ENCODE measurements at places on chromosomes 12 and 14.

GRCh38 chr12:7981446-7981845, 45.5 kb upstream of the SLC2A3 start:
- no peak for DNase-seq

- no peak for DNase-seq
These were observed 2.5 kb downstream of the SYNE2 start for GRCh38 chr14:63855281-63855680.

DNA sequence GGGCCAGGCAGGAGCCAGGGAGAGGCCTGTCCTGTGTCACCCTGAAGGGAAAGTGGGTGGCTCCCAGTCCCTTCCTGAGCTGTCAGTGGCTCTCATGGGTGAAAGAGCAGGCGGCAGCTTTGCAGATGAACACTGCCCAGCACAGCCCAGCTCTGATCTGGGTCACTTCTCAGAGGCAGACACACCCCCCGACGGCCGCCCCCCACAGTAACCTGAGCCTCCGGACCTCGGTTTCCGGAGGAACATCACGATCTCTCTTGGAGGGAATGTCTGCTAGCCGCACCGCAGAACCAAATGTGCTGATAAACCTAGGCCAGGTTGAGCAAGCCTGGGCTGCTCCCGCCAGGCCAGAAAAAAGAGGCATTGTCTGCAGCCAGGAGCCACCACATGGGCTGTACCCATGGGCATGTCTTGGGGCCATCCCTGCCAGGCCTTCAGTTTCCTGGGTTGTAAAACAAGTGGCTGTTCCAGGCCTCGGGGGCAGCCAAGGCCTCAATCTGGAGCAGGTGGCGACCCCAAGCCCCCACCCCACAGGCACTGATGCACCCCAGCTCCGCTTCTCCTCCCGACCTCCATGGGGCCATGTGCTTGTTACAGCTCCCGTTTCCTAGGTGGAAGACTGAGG, 57.6 kb downstream of the NCOR2 start:
- DNase-seq, result no peak

- no peak for DNase-seq
These were observed 1.4 kb downstream of the EGLN3 start for GRCh38 chr14:33949411-33949893.

GRCh38 chr12:86948851-86949250, 692.7 kb upstream of the MGAT4C start:
- no peak for DNase-seq

DNA sequence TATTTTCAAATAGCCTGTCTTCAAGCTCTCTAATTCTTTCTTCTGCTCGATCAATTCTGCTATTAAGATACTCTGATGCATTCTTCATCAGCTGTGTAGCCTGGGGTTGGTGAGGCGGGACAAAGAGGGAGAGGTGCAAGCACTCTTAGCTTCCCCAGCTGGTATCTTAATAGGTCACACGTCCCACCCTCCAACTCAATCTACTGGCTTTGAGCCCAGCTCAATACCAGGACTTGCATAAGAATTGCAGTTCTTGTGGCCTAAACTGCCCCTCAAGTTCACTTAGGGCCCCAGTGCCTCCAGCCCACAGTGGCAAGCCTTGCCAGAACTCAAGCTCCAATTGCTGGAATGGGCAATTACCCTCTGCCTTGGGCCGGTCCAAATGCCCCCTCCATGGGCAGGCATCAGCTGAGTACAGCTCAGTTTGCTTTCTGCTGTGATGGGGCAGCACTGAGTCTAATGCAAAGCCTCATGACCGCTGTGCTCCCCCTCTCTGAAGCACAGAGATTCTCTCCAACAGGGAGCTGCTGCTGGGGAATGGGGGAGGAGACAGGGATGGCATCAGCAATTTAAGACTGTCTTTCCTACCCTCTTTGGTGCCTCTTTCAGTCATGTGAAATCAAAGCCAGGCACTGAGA, 5.6 kb upstream of the SPATA7 start:
- no peak for DNase-seq

DNA sequence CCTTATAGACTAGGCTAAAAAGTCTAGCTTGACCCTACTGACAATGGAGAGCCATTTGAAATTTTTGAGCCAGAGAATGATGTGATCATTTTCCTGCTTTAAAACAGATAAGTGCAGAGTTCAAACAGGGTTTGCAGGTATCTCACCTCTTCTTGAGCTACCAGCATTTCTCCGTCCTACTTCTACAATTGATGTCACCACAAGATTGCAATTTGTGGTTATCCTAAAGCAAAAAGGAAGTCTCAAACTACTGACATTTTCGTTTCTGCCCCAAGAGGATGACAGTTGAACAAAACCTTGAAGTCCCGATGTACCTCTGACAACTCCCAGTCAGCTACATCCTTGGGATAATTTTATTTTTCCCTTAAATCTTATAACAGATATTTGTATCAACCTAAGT, 86.7 kb downstream of the PTGER2 start:
- no peak for DNase-seq

GRCh38 chr12:47209014-47209413, 129.3 kb upstream of the AMIGO2 start:
- DNase-seq, result no peak

DNA sequence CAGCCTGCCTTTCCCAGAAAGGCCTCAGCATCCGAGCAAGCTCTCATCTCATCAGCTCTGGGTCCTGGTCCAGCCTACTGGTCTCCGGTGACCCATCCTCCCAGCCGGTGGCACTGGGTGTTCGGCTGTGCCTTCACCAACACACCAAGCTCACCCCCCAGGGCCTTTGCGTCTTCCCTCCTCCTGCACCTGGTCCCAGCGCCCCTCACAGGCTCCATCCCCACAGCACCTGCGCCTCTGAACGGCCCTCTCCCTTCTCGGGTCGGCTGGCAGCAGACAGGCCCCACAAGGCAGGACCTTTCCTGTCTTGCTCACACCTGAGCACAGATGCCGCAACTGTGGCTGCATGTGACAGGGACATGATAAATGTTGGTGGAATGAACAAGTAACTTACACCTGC, 13.1 kb downstream of the P2RX2 start:
- DNase-seq, result no peak

- DNase-seq, result no peak
These were observed 86.8 kb downstream of the NUAK1 start for GRCh38 chr12:106051853-106052531.

GRCh38 chr12:51850081-51850964, 1.8 kb upstream of the FIGNL2 start:
- DNase-seq, result no peak

GRCh38 chr12:107568718-107569117, 116.9 kb upstream of the PWP1 start:
- DNase-seq, result no peak

GRCh38 chr14:81472096-81472800, 61.4 kb downstream of the SEL1L start:
- DNase-seq, result no peak

DNA sequence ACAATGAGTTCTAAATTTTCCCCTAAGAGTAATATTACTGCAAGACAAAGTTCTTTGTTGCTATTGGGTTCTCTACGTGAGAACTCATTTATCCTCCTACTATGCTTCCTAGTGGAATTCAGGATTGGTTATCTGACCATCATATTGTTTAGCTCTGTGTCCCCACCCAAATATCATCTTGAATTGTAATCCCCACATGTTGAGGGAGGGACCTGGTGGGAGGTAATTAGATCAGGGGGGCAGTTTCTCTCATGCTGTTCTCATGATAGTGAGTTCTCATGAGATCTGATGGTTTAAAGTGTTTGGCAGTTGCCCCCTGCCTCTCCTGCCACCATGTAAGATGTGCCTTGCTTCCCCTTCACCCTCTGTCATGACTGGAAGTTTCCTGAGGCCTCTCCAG, 36.6 kb downstream of the GLIPR1L2 start:
- no peak for DNase-seq

DNA sequence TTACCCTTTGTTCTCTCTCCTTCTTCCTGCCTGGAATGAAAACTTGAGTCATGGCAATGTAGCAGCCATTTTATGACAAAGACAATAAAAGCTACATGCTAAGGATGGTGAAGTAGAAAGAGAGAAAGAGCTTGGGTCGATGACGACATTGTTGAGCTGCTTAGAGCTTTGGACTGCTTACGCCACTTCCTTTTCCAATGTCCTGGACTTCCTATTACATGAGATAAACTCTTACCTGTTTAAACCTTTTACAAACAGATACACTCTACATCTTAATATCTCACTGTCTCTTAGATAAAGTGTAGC, 70.1 kb downstream of the PEBP1 start:
- DNase-seq, result no peak

GRCh38 chr14:95258754-95259593, 60.7 kb downstream of the CLMN start:
- no peak for DNase-seq

GRCh38 chr14:50599700-50600444, 39.9 kb downstream of the ATL1 start:
- no peak for DNase-seq

DNA sequence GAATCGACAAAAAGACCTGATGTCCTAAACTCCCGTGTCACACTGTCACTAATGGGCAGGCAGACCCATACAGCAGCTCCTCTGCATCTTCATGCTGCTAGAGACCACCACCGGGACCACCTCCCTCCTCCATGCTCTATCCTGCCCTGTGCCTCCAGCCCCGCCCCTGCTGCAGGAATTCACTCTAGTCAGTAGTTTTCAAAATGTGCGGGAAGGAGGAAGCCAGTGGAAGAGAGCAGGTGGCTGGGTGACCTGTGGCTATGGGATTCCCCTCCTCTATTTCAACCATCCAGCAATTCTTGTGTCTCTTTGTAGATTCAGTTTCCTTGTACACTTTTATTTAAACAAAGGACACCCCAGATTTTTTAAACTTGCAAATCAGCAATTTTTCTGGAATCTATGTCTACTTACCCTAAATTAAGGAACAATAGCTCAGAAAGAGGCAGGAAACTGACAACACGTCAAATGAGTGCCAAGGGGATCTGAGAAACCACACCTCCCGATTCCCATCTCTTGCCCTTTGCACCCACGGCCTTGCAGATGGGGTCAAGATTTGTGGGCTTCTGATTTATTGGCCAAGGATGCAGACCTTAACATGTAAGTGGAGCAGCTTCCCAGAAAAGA, 20.4 kb upstream of the MAP1LC3B2 start:
- DNase-seq, result no peak

- no peak for DNase-seq
These were observed 77.8 kb upstream of the MYL2 start for GRCh38 chr12:110998165-110998564.

GRCh38 chr14:30221546-30221945, 293.9 kb upstream of the PRKD1 start:
- no peak for DNase-seq

GRCh38 chr14:89956661-89957009, 908 bp downstream of the TDP1 start:
- no peak for DNase-seq

DNA sequence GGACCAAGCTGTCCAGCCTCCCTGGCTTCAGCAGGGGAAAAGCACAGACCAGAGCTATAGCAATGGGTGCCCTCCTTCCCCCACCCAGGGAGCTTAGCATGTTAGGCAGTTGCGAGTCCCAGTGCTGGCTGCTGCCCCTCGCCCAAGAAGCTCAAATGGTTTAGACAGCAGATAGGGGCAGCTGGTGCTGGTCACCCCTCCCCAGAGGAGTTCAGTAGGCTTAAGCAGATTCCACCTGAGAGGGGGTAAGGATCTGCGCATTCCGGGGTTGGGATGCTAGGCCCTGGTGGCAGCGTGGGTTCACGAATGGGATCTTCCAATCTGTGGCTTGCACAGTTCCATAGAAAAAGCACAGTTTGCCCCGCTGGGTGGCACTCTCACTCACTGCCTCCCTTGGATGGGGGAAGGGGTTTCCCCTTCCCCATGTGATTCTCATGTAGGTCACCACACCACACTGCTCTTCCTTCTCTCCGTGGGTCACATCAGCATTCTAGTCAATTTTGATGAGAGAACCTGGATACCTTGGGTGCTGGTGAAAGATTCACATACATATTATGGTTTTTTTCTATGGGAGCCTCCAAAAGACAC, 665.6 kb downstream of the C12orf50 start:
- DNase-seq, result no peak

DNA sequence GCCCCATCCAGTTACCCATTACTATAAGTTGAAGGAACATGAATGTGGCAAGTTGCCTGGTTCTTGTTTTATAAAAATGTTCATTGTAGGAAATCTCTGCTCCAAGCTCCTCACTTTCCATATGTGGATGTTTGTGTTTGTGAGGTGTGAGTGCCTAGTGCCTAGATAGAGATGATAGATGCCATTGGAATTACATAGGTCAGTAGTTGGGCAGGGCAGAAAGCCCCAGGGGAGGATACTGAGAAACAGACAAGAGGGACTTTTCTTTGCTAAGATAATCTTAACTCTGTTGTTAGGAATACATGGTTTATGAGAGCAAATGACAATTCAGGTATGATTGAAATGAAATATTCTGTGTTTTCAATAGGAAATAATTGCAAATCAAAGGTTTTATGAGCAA, 226.3 kb upstream of the GRIP1 start:
- no peak for DNase-seq

GRCh38 chr14:57323721-57324120, 55.0 kb downstream of the AP5M1 start:
- no peak for DNase-seq

DNA sequence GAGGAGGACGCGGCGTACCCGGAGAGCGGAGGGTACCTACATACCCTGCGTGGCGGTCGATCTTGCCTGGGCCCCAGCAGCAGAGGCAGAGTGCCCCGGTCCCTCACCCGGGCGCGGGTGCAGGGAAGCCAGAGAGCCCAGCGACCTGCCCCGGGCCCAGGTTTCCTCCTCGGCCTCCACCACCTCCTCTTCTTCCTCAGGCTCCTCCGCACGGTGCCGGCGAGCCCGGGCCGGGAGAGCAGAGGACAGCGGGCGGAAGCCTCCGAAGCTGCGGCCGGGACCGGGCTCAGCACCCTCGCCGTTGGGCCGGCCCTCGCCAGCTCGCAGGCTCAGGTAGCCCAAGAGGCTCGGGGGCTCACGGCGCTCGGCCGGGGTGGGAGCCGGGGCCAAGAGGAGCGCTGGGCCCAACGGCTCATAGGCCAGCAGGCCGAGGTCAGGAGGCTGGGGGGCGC, 6.6 kb downstream of the ZNF219 start:
- DNase-seq, result no peak

- no peak for DNase-seq
These were observed 130.2 kb upstream of the ATP2B1 start for GRCh38 chr12:89838833-89839232.

DNA sequence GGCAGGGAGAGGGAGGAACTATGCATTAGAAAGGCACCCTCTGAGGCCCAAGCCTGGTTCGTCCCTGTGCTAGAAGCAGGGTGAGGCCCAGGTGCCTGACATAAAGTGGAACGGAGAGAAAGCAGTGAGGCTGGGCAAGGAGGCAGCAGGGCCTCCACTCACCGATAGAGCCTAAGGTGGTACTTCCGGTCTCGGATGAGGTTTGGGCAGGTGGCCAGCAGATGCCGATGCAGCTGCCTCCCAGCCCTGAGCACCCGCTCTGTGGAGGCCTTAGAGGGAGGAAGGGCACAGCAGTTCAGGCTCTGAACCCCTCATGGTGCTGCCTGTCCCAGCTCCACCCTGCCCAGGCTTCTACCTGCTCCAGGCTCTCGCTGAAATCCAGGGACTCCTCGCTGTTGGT, 7.1 kb downstream of the RAPGEF3 start:
- DNase-seq, result no peak

GRCh38 chr14:102049258-102050025, 37.4 kb downstream of the HSP90AA1 start:
- DNase-seq, result no peak
